Left ventricle myocardium superior (tissue), 1 donor: ENCODE measurements at places on chromosomes 2 and 18.
A peak's percentile ranks its signal among the peaks of the same experiment; 100 is the strongest.

GRCh38 chr18:9428862-9429661 lies 46.3 kb upstream of the RALBP1 start:
- DNase-seq, result no peak

DNA sequence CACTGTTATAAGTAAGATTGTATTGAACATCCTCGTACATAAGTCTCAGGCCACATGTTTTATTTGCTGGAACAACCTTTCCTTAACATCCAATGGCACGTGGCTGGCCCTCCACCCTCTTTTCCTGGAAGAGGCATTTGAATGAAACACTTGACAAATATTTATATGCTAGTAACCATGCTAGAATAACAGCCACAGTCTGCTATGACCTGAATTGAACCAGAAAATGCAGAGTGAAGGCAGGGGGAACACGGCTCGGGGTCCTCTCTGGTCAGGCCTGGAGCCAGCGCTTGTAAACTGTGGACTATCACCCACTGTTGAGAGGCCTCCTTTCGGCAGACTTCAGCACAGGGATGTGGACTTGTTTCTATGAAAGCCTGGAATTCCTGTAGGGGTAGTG lies 198.2 kb upstream of the COPS8 start:
- DNase-seq, result peak; percentile 43

GRCh38 chr18:76497021-76497420 lies 2.0 kb upstream of the ZNF516 start:
- no peak for DNase-seq

- DNase-seq, result peak; percentile 95
Measured at GRCh38 chr2:237315170-237315828, 98.7 kb downstream of the COL6A3 start.

GRCh38 chr2:224041554-224041953 lies 2.5 kb upstream of the SERPINE2 start:
- DNase-seq, result no peak

- DNase-seq, result no peak
Measured at GRCh38 chr2:197286805-197287595, 23.6 kb downstream of the ANKRD44 start.
